ENCODE measurements at places on chromosomes 16 and 17. TPM values are rescaled to one million over a fixed set of nuclear protein-coding genes. Genes with fewer than 3 reads are reported as not detected.

LGALS9B gene
- not detected for total RNA-seq

GRCh38 chr17:80892019-80892855 lies 99.4 kb upstream of the CHMP6 start:
- peak; percentile 98 for DNase-seq

DNA sequence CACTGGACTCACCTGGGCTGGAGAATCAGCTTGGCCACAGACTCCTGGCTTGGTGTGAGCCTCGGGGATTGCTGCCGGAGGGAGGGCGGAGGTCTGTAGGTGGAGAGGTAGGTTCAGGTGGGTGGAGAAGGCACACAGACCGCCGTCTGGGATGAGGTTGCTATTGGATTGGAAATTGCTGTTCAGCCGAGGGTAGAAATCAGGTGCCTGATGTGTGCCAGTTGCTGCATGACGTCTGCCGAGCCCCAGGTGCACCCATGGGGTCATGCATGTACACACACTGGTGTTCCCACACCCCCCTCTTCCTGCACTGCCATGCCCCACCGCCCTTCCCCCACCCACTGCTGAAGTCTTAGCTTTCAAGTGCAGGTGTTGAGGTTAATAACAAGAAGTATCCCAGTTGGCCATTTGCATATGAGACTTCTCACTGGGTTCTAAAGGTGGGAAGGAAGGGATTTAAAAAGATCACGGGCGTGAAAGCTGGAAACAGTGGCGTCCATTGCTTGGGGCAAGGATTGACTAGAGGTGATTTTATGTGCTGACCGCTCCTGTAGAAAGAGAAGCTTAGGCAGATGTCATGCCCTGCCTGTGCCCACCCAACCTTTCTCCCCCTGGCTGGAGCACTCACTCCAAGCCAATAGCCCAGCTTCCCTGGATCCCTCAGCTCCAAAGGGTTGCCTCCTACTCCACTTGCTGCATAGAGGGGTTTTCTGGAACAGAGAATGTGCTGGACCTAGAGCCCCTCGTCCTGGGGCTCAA lies 193.6 kb downstream of the CCDC182 start:
- DNase-seq = no peak

- DNase-seq = peak; percentile 49
Measured at GRCh38 chr16:30368122-30368791, 2.0 kb downstream of the TBC1D10B start.

- no peak for DNase-seq
Measured at GRCh38 chr17:44356241-44356640, 7.4 kb downstream of the FAM171A2 start.

Data from fibroblast of villous mesenchyme (primary cell).